ENCODE measurements at places on chromosomes 1 and 21.
A peak's percentile ranks its signal among the peaks of the same experiment; 100 is the strongest.

DNA sequence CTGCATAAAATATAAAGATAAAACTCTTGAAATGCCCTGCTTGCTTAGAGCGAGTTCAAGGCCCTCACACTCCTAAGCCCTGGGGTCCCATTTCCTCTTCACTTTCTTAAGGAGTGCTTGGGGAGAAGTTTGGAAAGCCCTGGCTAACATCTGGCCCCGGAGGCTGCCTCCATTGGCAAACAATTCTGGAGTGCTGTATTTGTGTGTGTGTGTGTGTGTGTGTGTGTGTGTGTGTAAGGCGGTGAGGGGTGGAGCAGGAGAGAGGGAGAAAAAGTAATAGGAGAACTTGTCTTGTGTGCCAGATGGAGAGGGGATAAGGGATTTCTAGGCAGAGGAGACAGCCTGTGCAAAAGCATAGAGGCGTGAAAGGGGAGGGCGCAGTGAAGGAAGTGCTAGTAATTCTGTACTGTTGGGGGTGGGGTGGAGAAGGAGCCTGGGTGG, 578 bp upstream of the TRIM62 start:
- DNase-seq: peak; percentile 9

DNA sequence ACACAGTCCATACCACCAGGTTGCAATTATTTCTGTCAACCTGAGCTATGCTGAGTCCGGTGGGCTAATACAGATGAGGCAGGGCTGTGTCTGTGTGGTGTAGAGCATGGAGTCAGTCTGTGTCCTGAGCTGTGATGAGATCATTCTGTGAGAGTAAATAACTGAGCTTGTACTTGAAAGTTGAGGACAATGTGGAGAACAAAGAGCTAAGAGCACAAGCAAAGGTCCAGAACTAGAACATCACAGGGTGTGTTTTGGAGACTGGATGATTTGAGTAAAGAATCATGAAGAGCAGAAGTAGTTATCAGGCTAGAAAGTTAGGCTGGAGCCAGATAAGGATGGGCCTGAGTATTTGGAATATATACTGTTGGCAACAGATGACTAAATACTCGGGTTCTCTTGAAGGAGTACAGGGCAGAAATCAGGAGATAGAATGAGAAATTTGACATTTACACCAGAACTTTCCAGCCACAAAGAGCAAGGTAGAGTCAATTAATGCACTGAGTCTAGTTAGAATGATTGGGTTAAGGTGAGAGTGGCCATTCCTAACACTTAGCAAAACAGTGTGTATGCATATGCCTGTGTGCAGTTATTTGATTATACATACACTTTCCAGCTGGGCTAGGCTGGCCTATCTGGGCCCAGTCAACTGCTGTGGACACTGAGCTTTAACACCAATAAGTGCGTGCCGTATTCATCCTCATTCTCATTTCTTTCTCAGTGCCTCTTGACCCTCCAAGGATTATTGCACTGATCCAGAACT, 48.8 kb downstream of the LEPR start:
- no peak for DNase-seq

- no peak for DNase-seq
These were observed 8.9 kb upstream of the IL12RB2 start for GRCh38 chr1:67298762-67299161.

- DNase-seq: no peak
These were observed 41.4 kb upstream of the GOLT1A start for GRCh38 chr1:204255225-204255624.

- peak; percentile 42 for DNase-seq
These were observed 49.4 kb upstream of the FASLG start for GRCh38 chr1:172609528-172609927.

DNA sequence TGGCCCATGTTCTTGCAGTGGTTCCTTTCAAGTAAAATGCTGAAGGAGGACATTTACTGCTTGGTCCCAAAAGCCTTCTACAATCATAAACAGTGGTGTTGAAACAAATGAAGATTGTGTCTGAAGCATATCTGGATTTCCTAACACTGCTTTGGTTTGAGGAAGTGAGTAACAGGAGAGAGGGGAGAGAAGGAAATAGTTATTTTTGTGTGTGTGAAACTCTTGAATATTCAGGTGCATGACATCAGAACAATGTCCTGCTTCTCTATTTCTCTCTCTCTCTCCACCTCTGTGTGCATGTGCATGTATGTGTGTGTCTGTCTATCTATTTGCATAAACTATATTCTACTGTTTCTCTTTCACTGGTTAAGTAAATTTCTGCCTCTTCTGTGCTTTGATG, 61.4 kb upstream of the TNFSF18 start:
- no peak for DNase-seq

GRCh38 chr1:43796111-43796581, 88.8 kb downstream of the ST3GAL3 start:
- no peak for DNase-seq

DNA sequence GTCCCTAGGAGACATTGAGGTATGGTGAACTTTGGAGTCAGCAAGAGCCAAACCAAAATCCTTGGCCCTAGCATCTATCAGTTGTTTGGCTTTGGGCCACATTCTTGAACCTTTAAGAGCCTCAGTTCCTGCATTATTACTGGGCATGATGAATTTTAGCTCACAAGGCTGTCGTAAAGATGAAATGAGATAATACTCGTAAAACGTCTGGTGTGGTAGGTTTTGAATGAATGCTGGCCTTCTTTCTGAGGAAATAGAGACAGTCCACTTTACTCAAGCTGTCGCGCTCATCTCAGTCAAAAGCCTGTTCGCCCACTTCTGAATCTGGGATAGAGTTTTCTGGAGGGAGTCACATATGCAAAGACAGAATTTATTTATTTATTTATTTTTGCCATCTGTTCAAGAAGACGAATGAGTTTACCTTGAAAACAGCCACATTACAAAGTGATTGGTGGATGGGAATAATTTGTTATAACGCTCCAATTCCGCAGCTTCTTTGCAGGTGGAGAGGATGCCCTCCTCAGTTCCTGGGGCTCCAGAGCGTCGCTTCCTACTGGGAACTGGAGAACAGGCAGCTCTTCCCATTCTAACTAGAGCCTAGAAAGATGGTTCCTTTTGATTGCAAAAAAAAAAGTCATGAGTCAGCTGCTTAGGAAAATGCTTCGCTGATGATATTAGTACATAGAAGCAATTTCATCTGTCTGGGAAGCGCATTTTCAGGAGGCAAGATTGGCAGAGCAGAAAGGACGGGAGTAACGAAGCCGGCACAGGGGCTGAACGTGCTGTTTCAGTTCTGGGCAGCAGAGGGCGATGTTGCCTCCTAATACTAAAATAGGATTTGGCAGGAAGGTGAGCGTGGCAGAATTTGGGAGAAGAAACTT, 49.9 kb upstream of the CYP2J2 start:
- DNase-seq: peak; percentile 52

- peak; percentile 88 for DNase-seq
These were observed at the start of gene MR1 for GRCh38 chr1:181033799-181034451. MR1 (plus strand) TSS chr1:181033983; CDS start chr1:181034008, 25 bp downstream.

DNA sequence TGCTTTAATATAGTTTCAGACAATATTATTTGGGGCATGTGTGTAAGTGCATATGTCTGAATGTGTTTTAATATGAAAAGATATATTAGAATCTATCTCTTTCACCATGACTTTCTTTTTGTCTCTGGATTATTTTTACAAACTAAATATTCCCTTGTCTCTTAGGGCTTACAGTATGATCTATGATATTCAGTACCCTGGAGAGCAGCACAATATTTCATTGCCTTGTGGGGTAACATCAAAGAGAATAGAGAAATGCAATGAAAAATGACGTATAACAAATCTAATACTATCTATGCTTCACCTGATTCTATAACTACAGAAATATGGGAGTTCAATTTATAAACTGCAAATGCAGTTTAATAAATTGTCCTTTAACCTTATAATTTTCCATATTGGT, 2084.5 kb downstream of the MRPL39 start:
- no peak for DNase-seq

DNA sequence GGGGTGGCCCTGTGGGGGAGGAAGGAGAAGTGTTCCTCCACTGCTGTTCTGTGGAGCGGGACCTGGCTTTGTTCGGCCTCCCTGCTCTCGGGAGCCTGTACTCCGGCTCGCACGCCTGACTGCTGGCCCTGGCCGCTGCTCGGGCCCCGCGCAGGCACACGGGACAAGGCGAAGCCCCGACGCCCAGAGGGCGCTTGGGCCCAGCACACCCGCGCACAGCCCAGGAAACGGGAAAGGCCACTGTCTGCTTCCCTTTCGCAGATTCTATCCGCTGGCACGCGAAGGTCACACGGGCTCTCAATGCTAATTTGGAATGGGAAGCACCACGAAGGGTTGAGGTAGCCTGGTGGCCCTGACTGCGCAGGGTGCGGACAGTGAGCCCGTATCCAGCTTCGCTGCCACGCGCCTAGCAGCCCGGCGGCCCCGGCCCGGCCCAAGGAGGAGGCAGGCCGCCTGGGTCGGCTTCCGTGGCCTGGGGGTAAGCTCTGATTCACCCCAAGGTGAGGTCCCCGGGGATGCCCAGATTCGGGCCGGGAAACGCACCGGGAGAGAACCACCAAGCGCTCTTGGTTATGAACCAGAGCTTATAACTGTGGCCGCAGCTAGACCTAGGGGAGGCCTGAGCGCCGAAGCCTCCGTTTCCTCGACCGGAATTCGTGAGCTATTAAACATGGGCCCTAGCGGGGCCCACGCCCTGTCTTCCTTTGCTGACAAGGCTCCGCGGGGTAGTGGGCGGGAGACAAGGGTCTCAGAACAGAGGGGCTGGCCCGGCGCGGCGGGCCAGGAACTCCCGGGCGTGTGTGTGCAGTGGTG, 19.7 kb upstream of the TBX15 start:
- DNase-seq: no peak

DNA sequence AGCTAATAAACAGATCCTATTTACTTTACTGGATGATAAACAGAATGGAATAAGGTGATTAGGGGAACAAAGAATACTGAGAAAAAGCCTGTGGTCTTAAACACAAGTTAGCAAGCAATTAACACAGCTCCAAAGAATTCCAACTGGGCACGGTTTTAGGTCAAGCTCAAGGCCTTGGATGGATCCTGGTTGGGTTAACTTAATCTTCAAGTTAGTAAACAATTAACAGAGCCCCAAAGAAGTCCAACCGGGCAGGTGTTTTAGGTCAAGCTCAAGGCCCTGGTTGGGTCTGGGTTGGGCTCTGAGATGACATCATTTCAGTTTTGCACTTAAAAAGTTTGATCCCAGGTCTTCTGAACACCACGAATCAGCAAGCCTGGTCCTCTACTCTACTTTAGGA, 1086.3 kb upstream of the TMPRSS15 start:
- no peak for DNase-seq

GRCh38 chr1:170470121-170470520, 61.8 kb upstream of the GORAB start:
- no peak for DNase-seq

DNA sequence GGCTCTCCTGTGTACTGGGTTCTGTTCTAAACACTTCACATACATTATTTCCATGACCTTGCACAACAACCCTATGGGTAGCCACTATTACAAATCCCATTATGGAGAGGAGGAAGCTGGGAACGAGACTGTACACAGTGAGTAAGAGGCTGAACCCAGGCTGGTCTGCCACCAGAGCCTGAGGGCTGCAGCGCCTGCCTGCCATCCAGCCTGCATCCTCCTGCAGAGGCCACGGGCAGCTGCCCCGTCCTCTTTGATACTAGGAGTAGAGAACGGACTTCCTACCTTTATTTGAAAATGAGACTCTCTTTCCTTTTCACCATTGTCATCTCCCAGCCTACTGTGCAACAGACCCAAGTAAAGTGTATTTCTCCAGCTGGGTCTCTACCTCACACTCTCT, 370.0 kb downstream of the HHAT start:
- DNase-seq: no peak

DNA sequence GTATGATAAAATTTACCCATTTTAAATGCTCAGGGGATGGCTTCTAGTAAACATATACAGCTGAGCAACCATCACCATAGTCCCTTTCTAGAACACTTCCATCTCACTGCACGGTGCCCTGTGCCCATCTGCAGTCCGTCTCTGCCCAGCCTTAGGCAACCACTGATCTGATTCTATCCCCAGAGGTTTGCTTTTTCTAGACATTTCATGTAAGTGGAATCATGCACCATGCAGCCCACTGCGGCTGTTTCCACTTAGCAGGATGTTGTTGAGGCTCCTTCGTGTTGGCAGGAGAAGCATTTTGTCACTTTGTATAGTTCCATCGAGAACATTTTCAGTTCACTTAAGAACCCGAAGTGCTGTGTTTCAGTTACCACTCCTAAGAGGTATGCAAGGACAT, 27.8 kb upstream of the VAMP3 start:
- no peak for DNase-seq

DNA sequence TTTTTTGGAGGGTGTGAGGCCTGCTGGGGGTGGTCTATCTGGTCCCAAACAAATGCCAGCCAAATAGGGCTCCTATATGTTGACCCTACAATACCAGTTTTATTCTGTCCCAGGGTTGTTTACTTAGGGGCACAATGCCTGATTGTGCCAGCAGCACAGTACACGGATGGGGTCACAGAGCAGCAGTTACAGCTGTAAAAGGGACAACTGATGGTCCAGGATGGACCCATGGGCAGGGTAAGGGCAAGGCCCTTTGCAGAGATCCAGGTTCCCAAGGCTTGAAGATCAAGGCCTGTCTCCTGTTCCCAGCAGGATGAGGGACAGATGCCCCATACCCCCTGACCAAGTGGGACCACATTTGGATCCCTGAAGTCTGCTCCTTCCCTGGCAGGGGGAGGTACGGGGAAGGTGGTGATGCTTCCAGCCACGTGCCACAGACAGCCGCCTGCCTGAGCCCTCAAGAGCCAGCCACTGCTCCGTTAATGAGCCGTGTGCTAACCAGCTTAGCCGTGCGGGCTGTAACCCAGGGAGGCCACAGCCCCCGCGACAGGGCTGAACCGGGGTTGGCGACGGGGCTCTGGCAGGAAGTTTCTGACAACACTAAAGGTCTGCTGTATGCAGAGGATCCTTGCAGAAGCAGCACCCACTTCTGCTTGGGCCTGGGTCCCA, 18.2 kb downstream of the SLC6A9 start:
- DNase-seq: no peak

DNA sequence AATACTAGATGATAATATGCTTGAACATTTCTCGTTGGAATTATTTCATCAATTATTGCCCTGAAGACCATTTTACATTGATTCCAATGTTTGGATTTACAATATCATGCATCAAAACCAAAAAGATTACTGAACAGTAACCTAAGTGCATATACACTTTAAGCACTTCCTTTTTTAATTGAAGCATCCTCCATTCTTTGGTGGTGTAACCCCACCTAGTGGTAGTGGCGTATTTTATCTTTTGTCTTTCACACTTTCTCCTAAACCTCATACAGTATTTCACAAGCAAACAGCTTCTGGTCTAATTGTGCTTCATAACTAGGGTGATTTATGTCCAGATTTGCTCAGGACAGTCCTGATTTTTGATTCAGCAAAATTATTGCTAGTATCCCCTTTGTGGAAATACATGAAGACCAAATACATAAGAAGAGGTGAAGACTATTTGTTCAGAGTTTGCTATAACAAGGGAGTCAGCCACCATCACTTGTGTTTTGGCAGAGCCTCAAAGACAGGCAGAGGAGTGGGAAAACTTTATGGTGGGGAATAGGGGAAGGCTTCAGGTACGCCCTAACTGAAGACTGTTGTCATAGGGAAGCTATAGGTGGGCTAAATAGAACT, 3.4 kb upstream of the NVL start:
- peak; percentile 73 for DNase-seq

- no peak for DNase-seq
These were observed 69.4 kb downstream of the CACHD1 start for GRCh38 chr1:64539289-64539688.

- DNase-seq: peak; percentile 20
These were observed 5.3 kb downstream of the PLXNA2 start for GRCh38 chr1:208238710-208239472.

GRCh38 chr1:113429461-113430153, 39.3 kb downstream of the MAGI3 start:
- DNase-seq: no peak

- no peak for DNase-seq
These were observed 803 bp upstream of the B4GALT2 start for GRCh38 chr1:43978264-43978550.

Measured in SW480 (cell line).